ENCODE measurements at places on chromosomes 1 and 21.

- peak; percentile 42 for DNase-seq
Measured at GRCh38 chr1:234729561-234730474, 119.8 kb upstream of the IRF2BP2 start.

GRCh38 chr1:65237503-65237902 lies 71.8 kb upstream of the DNAJC6 start:
- DNase-seq: no peak

DNA sequence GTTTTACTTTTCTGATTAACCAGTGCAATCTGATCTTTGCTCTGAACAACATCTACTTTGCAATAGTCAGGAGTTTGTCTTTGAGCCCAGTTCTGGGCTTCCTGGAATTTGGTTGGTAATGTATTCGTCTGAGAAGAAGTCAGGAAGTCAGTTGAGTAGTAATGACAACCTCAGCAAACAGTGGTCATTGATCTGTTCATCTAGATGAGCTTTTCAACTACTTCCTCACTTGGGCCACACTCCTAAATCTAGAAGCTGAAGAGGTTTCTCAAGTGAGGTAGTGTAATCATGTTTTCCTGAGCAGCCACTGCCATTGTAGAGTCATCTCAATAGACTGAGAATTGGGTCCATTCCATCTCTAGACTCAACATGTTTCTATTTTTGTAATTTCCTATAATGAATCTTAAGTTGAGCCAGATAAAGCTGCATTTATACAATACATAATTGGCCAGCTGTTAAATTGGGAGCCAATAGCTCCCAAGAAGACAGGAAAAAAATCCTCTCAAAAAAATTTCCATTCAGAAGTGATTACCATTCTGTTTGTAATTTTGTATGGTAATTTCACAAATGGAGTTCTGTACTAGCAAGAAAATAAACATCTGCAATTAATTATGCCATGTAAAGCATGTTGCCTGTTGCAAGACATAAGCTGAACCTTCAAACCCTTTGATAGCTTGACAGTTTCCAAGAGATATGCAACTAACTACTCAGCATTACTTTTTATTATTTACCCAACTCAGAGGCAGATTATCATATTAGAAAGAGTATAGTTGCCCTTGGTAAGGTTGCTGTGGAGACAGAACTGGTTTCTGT lies 49.6 kb downstream of the WDR64 start:
- DNase-seq: no peak

DNA sequence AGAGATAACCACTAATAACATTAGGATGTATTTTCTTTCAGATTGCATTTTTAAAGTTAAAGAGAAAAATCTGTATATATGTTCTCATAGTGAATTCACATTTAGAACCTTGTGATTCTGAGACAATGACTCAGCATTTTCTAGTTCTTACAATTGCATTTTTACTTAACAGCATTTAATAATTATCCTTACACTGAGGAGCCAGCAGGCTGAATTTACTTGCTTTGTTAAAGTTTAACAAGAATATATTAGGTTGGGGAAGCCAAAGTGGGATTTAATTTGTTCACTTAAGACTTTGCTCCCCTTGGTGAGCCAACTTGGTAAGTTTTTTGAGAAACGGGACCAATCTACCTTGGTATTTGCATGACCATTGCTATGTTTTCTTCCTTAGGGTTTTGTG lies 4.5 kb downstream of the PATJ start:
- peak; percentile 40 for DNase-seq

- no peak for DNase-seq
Measured at GRCh38 chr1:213698092-213698702, 289.6 kb upstream of the PROX1 start.

DNA sequence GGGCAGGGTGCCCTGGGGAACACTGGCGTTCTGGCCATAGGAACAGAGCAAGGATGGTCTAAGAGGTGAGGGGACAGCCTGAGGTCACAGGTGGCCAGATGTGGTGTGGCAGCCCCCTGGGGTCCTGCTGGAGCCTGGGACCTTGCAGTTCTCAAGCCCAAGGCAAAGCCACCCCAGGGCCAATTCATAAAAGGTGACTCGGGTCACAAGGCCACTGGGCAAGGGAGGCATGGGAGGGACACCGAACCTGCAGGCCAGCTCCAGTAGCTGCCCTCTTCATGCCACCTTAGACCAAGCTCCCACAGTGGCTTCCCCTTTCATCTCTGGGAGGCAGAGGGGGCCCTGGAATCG lies 19.3 kb downstream of the TNFRSF25 start:
- DNase-seq: no peak

- peak; percentile 54 for DNase-seq
Measured at GRCh38 chr1:172351346-172351745, 69.1 kb upstream of the C1orf105 start.

- DNase-seq: peak; percentile 67
Measured at GRCh38 chr1:202852163-202852904, 36.6 kb downstream of the RABIF start.

DNA sequence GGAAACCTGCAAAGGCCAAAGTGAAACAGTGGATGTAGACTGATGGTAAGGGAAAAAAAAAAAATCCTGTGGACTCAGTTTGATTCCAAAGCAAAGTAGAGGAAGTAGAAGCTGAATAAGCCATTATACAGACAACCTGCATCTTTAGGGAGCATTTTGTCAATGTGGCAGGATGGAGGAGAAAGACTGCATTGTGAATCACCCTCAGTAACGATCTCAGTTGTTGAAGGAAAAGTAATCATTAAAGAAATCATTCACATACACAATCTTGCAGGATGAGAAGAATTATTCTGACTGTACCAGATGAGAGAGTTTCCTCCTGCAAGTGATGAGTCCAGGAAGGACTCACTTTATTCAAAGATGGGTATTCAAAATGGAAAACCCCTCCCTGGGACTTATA lies 45.1 kb upstream of the TRIM67 start:
- no peak for DNase-seq

GRCh38 chr1:67166196-67166595 lies at the start of gene IL23R:
IL23R (plus strand) TSS chr1:67166454; CDS start chr1:67168121, 1,667 bp downstream.
- no peak for DNase-seq

DNA sequence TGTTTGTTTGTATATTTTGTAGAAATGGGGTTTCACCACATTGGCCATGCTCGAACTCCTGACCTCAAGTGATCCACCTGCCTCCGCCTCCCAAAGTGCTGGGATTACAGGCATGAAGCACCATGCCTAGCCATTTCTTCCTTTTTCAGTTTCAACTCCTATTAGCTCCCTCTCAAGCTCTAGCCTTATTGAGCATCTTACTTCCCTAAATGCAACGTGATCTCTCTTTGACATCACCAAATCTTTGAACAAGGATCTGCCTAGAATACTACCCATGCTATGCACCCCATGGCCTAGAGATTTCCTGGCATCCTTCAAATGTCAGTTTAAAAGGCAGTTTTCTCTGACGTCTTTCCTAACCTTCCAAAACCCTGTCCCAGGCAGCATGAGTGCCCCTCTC lies 91.1 kb upstream of the NR5A2 start:
- DNase-seq: no peak

DNA sequence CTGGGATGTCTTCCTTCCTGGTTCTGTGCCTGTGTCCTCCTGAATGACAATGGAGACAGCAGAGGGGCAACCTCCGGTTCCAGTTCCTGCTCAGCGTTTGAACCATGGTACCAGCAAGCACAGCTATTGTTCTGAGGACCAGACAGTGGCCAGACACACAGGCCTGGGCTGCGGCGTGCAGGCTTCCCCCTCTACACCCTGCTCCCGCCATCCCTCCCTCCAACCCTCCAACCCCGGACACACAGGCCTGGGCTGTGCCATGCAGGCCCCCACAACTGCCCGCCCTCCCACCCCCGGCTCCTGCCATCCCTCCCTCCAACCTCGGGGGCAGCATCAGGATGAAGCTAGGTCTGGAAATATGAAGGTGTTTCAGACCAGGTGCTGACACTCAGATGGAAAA lies 5.6 kb upstream of the MEGF6 start:
- DNase-seq: no peak

- DNase-seq: no peak
Measured at GRCh38 chr1:98797506-98797905, 136.0 kb downstream of the SNX7 start.

DNA sequence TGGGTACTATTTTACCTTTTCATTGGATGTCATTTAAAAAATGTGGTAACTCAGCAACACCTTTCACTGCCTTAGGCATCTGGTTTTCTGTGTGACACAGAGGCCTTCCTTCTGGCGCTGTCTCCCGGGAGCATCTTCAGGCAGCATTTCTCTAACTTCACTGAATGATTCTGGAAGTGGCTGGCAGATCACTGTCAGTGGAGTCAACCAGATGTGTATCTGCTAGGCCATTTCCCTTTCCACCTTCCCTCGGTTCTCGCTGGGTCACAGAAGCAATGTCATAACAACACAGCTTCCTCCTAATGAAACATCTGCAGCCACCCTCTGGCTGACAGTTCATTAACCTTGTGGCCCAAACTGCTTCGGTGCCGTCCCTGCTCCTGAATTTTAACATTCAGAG lies 137.8 kb downstream of the KIF26B start:
- no peak for DNase-seq

DNA sequence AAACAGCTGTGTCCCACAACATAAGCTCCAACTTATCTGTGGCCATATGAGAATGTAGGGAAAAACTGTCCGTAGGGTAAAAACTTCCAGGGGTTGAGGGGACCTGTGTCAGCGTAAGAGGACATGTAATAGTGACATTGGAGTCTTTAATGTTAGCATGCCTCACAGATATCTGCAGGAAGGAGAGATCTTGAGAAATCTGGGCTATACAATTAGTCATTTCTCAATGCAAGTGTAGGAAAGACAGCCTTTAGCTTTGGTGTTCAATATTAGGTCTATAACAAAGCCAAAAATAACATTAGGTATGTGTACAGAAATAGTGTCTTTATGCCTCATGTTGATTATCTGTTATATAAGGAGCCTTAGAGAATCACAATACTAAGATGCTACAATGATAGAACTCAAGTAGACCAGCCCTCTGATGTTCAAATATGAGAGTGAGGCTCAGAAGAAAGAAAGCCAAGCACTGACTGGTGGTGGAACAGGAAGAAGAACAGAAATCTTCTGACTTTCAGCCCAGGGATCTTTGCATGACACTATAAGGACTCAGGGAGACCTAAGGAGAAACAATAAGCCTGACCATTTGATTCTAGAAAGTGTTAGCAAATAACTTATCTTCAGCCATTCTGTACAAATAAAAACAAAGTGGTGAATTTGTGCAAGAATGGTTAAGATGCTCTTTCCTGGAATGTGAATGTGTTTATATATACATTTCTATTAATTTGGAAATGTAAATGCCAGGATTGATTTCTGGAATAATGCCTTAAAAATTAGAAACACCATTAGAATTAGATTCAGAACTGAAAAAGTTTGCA lies 152.6 kb downstream of the ZC3H11B start:
- DNase-seq: no peak

DNA sequence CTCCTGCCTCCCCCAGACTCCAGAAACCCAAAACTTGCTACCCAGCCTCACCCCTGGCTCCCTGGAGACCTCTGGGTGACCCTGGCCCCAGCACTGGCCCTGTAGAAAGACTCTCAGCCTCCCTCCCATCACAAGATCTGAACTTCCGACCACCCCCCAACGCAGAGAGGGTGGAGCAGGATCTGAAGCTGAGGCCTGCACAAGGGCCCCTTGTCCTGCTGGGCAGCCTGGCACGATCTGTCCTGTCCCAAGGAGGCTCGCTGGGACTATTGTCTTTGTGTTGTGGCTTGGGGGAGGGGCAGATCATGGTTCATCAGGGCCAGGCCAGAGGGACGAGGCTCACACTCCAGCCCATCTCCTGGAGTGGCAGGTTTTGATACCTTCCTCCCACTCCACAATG lies 20.0 kb downstream of the PHLDA3 start:
- no peak for DNase-seq

- no peak for DNase-seq
Measured at GRCh38 chr1:197911111-197911856, 5.9 kb upstream of the LHX9 start.

DNA sequence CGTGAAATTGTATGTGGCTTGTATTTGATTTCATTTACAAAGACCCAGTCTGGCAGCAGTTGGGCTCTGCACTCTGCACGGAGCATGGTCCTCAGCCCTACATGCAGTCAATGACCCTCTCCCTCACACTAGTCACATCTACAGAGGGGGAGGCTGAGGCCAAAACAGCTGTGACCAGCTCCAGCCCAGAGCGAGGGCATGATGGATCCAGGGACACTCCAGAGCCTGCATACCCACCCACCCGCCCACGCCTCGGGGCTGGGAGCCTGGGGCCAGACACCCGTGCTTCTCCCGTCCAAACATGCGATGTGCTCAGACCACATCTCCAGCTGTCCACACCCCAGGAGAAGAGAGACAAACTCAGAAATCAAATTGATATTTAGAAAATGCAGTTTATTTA lies 14.0 kb upstream of the PRDM16 start:
- DNase-seq: no peak

GRCh38 chr1:60280819-60281218 lies 207.2 kb upstream of the C1orf87 start:
- DNase-seq: no peak

DNA sequence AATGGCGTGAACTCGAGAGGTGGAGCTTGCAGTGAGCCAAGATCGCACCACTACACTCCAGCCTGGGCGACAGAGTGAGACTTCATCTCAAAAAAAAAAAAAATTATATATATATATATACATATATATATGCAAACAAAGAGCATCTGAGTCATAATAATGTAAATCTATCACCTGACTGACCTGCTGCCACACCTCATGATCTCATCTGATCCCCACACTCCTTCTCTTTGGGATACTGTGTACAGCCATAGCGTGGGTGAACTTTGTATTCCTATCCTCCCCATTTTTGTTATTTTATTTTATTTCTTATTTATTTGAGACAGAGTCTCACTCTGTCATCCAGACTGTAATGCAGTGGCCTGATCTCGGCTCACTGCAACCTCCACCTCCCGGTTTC lies 2.6 kb upstream of the HDAC1 start:
- DNase-seq: no peak

GRCh38 chr1:239868058-239868832 lies 223.4 kb upstream of the FMN2 start:
- no peak for DNase-seq

GRCh38 chr1:109104364-109105151 lies 9.4 kb upstream of the ELAPOR1 start:
- no peak for DNase-seq
